ENCODE measurements at places on chromosomes 12 and 14.
A peak's percentile ranks its signal among the peaks of the same experiment; 100 is the strongest.

- DNase-seq = no peak
Observed at GRCh38 chr12:115943630-115944391, 333.7 kb downstream of the MED13L start.

- no peak for DNase-seq
Observed at GRCh38 chr12:105539735-105540134, 209.2 kb downstream of the C12orf75 start.

- DNase-seq = no peak
Observed at GRCh38 chr12:67757651-67758050, 109.1 kb downstream of the DYRK2 start.

GRCh38 chr14:32578181-32578580, 249.1 kb downstream of the AKAP6 start:
- no peak for DNase-seq

DNA sequence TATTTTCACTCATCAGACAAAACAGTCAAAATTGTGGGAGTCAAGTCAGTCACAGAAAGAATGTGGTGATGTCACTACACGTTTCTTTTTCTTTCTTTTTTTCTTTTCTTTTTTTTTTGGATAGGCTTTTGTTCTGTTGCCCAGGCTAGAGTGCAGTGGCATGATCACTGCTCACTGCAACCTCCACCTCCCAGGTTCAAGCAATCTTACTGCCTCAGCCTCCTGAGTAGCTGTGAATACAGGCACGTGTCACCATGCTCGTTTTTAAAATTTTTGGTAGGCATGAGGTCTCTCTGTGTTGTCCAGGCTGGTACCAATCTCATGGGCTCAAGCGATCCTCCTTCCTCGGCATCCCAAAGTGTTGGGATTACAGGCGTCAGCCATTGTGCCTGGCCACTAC, 2.3 kb downstream of the CLECL1 start:
- DNase-seq = no peak

DNA sequence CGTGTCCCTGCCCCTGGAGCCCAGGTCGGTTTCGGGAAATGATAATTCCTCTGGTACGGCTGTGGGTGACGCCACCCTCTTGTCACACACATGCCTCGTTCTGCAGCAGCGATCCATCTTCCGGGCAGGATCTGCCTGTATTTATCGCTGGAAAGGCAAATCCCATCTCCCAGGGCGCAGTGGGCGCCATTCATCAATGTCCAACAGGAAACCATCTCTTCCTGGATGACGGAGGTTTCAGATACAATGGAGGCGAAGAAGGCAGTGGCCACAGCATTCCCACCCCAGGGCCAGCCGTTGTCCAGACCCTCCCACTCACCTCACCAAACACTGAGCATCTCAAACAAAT, 74.2 kb downstream of the NOC4L start:
- DNase-seq = no peak

GRCh38 chr14:31206536-31207286, 882 bp downstream of the HECTD1 start:
- DNase-seq = peak; percentile 60
